ENCODE measurements at places on chromosomes 12 and 14.

- no peak for DNase-seq
Measured at GRCh38 chr12:52165096-52165855, 26.5 kb downstream of the KRT80 start.

DNA sequence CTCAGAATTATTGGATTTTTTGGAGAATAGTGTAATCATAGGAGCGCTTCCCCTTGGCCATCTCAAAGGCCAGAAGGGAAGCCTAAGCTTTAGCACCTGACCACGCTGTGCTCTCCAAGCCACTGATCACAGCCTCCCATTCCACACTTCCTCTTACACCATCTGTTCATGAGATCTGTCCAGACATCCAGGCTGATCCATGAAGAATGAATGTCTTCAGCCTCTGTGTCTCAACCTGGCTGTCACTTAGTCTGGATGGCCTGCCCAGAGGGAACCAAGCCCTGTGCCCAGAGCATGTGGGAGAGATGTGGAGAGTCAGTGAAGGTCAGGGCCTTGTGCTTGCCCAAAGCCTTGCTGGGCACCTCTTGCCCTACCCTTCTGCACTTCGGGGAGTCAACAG lies 40.5 kb downstream of the TSPAN11 start:
- no peak for DNase-seq

DNA sequence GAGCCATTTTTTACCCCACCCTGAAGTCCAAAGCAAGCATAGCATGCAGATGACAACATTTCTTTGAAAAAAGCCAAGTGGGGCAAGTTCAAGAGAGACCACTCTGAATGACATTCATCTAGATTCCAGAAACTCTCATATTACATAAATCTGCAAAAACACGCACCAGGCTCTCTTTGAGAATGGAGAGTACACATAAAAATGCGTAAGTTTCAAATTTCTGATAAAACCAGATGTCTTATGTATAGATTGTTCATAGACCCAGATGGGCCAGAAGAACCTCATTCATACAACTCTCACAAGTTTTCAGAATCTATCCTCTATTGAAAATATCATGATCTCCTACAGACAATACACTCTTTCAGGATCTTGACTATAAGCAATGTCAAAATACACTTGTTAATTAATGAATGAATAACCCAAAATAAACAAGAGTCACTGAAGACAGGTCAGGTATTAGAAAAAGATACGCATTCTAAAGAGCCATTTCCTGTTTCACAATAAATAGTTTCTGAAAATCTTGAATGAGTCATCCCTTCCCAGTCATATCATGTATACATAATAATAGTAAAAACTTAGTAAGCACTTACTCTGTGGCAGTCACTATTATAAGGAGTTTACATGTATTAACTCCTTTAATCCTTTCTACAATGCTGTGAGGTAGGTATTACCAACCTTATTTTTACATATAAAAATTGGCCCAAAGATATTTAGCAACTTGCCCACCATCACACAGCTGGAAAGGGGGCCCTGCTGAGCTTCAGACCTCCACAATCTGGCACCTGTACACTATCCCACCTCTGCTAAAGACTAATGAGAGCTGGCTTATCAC lies 72.0 kb downstream of the PPP2R5E start:
- DNase-seq: no peak

DNA sequence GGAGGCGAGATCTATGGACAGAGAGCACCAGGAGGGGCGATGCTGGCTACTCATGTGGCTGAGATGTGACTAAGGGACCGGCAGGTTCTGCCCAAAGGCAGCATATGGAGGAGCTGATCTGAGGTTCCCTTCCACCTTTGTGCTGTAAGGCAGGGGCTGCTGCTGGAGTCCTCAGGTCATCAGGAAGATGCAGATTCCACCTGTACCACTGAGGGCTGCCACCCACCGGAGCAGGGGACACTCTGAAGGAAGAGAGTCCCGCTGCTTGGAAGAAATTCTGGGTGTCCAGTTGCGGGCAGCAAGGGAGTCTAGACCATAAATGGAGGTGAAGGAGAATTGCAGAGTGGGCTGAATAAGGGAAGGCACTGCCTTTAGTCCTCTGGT lies 55.3 kb downstream of the PLEKHG3 start:
- DNase-seq: no peak

GRCh38 chr12:118637767-118638370 lies 261.5 kb downstream of the SUDS3 start:
- no peak for DNase-seq

- DNase-seq: no peak
Measured at GRCh38 chr12:64995816-64996215, 125.3 kb downstream of the WIF1 start.

DNA sequence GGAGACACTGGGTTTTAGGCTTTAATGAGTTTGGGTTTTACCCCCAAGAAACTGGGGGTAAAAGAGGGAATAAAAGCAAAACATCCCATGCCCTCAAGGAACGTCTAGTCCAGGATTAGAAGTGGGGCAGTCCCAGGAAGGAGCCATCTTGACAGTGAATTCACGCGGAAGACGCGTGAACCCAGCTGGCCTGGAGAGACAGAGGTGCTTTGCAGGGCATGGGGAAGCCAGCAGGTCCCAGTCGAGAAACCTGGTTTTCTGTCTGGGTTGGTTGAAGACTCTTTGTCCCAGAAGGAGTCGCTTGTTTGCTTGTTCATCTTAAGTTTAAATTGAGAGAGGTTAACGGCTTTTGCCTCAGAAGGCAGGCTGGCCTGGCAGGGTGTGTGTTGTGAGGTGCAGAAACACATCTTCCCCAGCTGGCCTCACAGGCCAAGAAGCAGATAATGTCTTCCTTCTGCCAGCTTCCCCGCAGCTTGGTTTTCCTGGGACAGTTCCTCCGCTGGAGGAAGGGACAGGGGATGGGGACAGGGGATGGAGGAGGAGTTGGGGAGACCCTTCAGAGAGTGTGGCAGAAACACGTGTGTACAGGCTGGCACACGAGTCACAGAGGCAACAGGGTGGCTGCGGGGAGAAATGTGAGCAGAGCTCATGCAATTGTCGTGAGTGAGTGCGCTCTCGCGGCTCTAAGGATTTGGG lies 18.5 kb upstream of the CD9 start:
- DNase-seq: no peak

- no peak for DNase-seq
Measured at GRCh38 chr14:58724206-58724605, 86.4 kb downstream of the DACT1 start.

- DNase-seq: no peak
Measured at GRCh38 chr12:68483592-68484383, 126.9 kb upstream of the RAP1B start.

DNA sequence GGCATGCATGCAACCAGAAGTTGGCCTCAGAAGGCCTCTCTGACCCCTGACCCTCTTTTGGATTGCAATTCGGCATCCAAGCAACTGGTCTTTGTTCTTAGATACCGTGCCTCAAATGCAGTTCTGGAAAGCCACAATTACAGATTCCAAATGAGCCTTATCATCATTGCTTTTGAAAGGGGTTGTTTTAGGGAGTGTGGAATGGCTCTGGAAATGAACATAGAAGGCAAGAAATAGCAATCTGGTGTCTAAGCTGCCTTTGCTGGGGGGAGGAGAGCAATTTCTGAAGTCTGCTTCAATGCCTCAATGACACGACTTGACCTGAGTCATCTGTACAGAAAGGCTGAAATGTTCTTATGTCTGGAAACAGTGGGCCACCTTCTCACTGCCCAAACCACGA lies 250.1 kb downstream of the NUAK1 start:
- no peak for DNase-seq

DNA sequence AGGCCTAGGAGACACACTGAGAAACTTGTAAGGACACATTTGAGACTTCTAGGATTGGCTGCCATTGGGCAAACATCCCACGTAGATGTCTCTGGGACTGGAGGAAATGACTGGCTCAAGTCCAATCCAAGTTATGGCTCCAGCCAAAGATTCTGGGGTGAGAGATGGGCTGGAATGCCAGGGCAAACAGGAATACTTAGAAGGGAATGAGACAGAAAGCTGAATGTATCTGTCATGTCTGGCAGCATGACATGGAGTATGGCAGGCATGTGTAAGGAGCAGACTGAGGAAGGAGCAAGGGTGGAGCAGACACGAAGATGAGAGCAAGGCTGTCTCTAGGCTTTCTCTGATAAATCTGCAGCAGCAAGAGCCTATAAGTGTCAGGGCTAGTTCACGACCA lies 209.2 kb downstream of the PHLDA1 start:
- no peak for DNase-seq
